ENCODE measurements at places on chromosomes 13 and 19.

- DNase-seq, result no peak
These were observed 93.6 kb downstream of the KL start for GRCh38 chr13:33109801-33110200.

GRCh38 chr19:52369559-52370340, at the start of gene ZNF880:
TSS of gene ZNF880 (plus strand) at chr19:52369923. CDS start at chr19:52369966, 43 bp downstream.
- DNase-seq, result no peak

GRCh38 chr13:111319521-111319920, 921 bp upstream of the TEX29 start:
- DNase-seq, result no peak

DNA sequence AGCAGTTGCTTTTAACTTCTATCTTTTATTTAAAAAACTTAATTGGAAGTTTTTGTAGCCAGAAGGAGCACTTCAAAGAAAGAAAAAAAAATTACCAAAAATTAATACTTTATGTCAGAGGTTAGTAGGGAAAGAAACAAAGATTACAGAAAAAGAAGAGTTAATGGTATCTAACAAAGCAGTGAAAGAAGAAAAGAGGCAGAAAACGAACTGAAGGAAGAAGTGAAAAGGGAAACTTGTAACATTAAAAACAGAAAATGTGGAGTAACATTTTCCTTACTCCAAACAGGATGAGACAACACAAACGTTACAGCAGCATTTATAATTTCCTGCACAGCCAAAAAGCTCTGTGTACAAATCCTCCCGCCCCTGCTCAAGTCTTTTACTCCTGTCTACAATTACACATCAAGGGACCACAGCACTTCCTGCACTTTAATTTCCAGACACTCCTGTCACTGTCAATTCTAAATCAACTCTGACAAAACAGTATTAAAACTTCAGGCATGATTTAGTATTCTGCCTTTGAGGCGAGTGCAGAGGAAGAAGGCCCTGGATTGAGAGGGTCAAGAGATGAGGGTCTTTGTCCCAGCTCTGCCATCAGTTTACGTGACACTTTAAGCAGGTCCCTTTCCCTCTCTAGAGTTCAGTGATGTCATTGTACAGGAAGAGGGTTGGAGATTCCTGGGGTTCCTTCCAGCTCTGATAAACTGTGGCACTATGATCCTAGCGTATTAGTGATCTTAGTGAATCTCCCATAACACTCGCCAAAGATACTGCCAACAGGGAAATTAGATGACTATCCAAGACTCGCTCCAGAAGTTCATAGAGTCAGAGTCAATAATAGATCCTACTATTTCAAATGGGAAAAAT, 53.2 kb upstream of the LSM14A start:
- no peak for DNase-seq

DNA sequence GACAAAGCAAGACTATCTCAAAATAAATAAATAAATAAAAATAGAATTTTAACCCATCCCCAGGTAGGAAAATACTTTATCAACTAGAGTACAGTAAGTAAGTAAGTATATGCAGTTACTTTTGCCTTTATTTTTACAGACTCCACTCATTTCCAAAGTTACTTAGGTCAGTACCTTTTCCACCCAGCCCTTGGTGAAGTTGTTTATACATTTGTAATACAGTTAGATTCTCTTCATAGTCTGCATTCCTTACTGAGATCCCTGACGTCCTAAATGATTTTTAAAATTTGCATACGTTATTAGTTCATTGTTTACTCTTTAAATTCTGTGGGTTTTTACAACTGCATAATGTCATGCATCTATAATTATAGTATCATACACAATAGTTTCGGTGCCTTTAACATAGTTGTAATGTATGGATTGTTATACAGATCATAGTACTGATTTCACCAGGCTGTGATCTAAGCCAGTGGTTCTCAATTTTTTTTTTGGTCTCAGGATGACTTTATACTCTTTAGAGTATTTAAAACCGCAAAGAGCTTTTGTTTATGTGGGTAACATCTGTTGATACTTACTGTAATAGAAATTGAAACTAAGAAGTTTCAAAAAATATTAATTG, 10.4 kb downstream of the SETDB2 start:
- no peak for DNase-seq

- no peak for DNase-seq
These were observed 5.9 kb upstream of the SRRM5 start for GRCh38 chr19:43605875-43606568.

GRCh38 chr13:105514401-105514800, 1021.1 kb downstream of the EFNB2 start:
- no peak for DNase-seq

DNA sequence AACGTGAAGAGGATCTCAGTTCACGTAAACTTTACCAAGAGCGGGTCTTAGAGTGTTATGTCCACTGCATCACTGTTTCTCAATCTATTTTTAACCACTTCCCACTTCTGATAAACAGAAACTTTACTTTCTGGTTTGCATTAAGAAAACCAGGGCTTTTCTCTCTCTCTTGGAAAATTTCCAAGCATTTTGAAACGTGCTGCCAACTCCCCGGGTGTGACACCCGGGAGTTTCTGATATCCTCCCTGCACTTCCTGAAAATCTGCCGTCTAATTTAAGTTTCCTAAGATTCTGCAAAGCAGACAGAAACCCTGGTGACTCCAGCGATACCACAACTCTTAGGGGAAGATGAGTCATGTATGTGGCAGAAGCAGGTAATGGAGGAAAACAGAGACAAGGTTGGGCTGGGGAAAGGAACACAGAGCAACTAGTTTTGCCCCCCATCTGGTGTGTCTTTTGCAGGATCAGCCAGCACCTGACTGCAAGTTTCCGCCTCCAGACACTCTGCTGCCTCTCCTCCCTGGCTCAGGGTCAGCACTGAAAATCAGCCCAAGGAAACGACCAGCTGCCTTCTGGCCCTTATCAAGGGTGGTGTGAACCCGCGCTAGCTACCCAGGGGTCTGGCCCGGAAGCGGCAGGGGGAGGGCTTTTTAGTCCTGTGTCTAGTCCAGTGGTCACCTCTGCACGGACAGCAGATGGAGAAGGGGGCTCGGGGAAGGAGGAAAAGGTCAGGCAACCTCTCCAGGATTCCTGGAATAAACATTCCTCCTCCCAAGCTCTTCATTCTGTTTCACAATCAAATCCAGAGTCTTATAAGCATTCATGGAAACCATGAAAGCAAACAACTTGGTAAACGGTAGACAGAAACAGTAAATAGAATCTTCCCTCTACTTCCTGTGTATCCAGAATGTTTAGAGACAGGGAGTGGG, 11.3 kb upstream of the FFAR2 start:
- DNase-seq, result peak; percentile 22

GRCh38 chr19:33926306-33926705, 129.6 kb downstream of the KCTD15 start:
- no peak for DNase-seq

DNA sequence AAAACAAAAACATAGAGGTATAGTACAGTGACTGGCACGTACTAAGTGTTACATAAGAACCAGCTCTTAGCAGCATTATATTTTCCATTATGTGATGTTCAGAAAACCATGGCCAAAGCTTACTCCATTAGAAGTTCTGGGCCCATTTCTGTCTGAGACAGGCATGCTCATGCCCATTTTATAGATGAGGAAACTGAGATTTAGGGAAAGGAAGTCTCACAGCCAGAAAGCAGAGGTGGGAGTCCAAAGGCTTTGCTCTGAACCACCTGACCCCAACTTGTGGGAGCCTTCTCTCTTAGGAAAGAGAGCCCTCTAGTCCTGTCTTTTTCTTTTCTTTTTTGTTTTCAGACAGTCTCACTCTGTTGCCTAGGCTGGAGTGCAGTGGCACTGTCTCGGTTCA, 2.3 kb downstream of the AP2S1 start:
- DNase-seq, result no peak

DNA sequence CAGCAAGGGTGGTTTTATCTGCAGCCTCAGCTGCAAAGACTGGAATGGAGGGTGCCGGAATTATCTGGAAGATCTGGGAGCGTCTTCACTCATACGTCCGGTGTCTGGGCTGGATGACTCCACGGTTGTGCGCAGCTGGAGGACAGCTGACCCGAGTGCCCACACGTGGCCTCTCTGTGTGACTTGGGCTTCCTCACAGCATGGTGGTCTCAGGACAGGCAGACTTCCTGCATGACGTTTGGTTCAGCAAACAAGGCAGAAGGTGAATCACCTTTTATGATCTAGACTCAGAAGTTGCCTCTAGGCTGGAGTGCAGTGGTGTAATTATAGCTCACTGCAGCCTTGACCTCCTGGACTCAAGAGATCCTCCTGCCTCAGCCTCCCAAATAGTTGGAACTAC, 33.2 kb downstream of the CACNG6 start:
- peak; percentile 14 for DNase-seq

DNA sequence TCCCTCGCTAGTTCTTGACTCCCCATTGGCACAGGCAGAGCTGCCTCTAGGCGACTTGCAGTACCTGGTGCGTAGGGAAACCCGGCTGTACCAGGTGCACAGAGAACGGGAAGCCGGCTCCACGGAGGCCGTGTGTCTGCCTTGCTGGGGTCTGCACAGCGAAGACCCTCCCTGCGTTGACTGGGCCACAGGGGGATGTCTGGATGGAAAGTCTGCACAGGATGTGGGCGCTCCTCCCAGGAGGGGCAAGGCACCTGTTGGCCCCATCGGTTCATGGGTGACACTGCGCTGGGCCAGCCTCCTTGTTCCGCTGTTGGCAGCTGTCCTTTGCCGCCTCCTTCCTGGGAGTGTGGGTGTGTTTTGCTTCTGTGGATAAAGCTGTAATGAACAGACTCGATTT, 138.3 kb downstream of the TEX29 start:
- no peak for DNase-seq

- no peak for DNase-seq
These were observed 114.9 kb upstream of the TMTC4 start for GRCh38 chr13:100789481-100789880.

GRCh38 chr19:2813235-2814160, 6.2 kb upstream of the ZNF554 start:
- DNase-seq, result no peak

DNA sequence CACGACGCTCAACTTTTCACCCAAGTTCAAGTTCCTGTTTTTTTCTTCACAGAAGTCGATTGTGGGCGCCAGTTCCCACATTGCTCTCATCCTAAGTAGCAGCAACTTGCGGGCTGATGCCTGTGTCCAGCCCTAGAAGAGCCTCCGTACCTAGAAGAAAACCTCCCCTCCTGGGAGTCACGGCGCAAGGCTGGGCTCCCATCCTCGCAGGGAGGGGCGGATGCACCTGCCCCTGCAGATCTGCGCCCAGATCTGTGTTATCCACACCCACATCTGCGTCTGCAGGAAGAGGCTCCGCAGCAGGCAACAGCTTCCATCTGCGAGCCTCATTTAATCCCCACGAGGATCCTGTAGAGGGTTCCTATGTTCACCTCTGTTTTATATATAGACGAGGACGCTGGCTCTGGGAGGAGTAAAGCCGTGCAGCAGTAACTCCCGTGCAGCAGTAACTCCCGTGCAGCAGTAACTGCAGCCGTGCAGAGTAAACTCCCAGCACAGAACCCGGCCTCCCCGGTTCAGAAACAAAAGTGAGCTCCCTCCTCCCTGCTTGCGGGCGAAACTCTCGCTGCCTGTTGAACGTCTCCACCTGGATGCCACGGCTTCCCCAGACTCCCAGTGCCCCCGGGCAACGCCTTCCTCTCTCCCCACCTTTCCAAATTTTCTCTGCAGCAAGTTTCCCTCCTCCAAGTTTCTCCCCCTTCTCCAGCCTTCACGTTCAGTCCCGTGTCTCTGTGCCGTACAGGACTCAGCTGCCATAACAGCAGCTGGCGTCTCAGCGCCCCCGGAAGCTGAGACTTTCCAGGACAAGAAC, 23.5 kb upstream of the LAIR1 start:
- DNase-seq, result no peak

- no peak for DNase-seq
These were observed 45.4 kb upstream of the SPACA7 start for GRCh38 chr13:112330479-112331381.

GRCh38 chr13:26495750-26496149, 61.7 kb upstream of the WASF3 start:
- DNase-seq, result no peak

GRCh38 chr19:58053480-58054156, 5.5 kb upstream of the ZNF135 start:
- DNase-seq, result no peak

DNA sequence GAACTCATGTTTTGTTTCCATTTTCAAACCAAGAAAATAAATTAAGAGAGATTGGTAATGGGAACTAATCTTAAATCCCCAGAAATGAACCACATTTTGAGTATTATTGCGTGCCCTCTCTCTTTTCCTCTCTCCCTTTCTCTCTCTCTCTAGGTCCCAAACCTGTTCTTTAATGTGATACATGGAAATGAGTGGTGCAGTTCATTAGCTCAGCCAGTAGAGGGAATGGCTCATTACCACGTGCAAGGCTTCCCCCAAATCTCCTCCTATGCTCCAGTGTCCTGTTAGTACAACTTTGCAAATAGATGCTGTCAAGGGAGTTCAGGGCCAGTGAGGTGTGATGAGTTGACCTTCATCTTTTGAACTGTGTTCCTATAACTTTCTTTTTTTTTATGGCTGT, 178.4 kb downstream of the FGF9 start:
- peak; percentile 10 for DNase-seq

DNA sequence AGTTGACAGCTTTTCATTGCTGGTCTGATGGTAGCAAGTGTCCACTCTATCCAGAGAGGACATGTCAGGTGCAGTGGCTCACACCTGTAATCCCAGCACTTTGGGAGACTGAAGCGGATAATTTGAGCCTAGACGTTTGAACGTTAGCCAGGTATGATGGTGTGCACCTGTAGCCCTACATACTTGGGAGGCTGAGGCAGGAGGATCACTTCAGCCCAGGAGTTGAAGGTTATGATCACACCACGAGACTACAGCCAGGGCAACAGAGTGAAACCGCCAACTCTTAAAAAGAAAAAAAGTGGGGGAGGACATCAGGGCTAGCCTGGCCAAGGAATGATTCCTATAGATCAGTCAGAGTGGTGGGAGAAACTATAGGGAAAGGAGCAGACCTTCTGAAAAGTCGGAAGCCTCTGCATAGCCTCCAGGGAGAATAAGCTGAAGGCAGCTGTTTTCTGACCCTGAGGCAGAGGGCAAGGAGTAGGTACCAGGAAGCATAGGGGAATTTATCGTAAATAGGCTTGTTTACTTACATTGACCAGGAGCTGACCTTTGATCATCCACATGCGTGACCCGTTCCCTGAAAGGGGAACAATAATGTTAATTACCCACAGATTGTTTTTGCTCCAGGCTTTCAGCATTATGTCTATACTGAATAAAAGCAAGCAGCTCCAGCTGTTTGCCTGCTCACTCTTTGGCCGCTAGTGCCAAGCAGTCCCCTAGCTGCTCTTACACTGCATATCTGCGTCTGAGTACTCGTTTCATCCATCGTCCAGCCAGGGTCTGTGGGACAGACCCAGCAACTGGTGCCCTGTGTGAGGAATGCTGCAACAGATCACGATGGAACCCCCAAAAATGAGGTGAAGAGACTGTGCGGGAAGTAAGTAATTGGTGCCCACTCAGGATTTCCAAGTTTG, 161.6 kb downstream of the RNF17 start:
- DNase-seq, result no peak

GRCh38 chr13:39306639-39307589, 268.7 kb downstream of the NHLRC3 start:
- DNase-seq, result no peak
